Right renal pelvis (tissue), 4 donors: ENCODE measurements at places on chromosomes 3 and 15. TPM values are rescaled to one million over a fixed set of nuclear protein-coding genes. Genes with fewer than 3 reads are reported as not detected.
A peak's percentile ranks its signal among the peaks of the same experiment; 100 is the strongest.

GRCh38 chr15:101347454-101347853, 52.4 kb upstream of the SNRPA1 start:
- DNase-seq, result no peak

Gene RTP3
- polyA plus RNA-seq, result not detected

Gene ACKR2
- polyA plus RNA-seq, result 2.6 TPM

DNA sequence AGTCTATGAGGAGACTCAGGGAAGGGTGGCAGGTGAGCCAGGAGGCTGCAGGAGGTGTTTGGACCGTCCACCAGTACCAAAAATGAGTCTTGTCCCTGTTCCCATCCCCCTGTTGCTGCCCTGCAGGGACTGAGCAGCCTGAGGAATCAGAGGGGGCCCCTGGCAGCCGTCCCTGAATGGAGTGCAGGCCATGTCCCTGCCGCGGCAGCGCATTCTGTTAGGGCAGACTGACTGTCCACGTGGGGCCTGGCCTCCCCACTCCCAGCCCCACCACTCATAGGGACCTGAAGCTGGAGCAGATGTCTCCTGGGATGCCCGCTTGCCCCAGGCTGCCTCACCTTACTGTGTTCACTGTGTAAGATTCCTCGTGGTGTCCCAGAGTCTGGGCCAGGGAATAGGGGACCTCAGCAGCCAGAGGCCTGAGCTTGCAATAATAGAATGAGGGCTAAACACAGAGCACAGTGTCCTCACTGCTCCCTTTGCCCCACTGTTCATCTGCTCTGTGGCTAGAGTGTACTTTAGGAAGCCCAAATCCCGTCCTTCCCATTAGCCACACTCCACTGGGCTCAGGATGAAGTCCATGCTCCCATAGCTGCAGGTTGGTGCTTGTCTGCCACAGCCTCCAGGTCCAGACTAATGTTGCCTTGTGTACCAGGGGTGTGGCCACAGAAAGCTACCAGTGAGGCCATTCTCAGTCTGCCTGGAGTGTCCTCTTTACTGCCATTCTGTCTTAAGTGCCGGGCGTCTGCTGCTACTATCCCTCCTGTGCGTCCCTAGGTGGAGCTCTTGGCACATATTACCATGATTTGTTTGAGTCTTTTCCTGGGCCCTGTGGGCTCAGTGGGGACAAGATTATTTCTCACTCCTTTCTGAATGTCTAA, 63.2 kb downstream of the HCN4 start:
- peak; percentile 26 for DNase-seq

DNA sequence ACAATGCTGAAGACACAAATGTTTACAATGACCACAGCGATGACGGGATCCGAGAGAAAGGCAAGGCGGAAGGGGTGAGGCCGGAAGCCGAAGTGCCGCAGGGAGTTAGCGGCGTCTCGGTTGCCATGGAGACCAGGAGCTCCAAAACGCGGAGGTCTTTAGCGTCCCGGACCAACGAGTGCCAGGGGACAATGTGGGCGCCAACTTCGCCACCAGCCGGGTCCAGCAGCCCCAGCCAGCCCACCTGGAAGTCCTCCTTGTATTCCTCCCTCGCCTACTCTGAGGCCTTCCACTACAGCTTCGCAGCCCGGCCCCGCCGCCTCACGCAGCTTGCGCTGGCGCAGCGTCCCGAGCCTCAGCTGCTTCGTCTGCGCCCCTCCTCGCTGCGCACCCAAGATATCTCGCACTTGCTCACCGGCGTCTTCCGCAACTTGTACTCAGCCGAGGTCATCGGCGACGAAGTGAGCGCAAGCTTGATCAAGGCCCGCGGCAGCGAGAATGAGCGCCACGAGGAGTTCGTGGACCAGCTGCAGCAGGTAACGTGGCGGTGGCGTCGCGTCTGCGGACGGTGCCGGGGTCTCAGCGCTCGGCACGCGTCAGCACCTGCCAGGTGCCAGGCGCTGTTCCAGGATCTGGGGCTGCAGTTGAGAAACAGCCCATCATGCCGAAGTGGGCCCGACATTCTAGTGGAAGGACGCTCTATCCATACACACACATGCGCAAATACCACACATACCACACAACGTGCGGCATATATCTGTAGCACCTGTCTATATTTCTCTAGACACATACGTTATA, at the start of gene DLEC1:
Gene DLEC1, plus strand, starts transcription at position 108 of the 798 bp plus-strand sequence. Its CDS starts 18 bp downstream, at position 126.
- no peak for DNase-seq

Gene KBTBD8
- 0.95 TPM for polyA plus RNA-seq

Gene STRIT1
- polyA plus RNA-seq, result 1.8 TPM

- no peak for DNase-seq
These were observed 117.5 kb downstream of the PDCD6IP start for GRCh38 chr3:33915796-33916546.

DNA sequence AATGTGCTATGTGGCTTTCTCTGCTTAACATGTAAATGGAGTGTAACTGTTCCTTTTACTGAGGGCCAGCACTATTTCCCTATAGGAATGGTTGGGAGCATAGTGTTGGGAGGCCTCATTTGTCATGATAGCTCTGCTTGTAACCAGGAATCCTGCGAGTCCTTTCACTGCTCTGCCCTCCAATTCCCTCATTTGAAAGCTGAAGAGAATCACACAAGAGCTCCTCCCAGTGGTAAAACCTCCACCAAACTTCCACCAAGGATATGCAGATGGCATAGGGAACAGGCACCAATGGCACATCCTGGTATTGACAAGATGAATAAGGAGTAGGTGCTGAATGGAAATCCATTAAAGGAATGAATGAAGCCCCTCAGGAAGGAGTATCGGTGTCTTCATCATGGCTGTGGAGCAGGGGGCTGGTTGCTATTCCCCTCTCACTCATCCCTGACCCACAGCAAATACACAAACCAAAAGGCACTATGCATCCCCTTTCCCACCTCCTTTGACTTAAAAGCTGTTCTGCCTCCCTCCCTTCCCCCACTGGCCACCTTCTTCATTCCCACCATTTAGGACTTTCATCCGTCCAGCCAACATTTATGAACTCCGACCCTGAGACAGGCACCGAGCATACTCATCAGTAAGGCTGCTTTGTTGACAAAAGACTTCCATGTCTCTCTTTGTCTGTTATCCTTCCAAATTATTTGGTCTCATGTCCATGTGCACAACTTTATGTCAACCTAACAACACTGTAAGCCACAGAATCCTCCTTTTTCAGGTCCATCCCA, 560.8 kb downstream of the FOXP1 start:
- DNase-seq, result no peak

- DNase-seq, result no peak
These were observed 92.4 kb downstream of the TOP2B start for GRCh38 chr3:25572336-25572735.

DNA sequence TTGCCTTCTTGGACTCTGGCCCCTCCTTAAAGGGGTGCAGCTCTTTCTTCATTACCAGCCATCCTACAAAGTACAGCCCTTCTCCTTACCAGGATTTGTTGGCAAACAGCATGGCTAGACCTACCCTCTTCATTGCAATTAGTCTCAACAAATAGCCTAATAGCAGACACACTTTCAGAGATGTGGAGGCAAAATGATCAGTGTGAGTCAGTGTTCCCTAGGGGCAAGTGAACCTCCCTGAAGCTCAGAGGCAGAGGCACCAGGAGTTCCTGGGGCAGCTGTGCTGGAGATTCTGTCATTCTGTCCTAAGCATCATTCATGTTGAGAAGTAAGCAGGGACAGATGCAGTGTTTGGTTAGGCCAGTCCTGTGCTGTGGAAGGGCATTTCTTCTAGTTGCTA, 14.6 kb upstream of the MECOM start:
- no peak for DNase-seq
